ENCODE measurements at places on chromosomes 1 and 21.
A peak's percentile ranks its signal among the peaks of the same experiment; 100 is the strongest.

DNA sequence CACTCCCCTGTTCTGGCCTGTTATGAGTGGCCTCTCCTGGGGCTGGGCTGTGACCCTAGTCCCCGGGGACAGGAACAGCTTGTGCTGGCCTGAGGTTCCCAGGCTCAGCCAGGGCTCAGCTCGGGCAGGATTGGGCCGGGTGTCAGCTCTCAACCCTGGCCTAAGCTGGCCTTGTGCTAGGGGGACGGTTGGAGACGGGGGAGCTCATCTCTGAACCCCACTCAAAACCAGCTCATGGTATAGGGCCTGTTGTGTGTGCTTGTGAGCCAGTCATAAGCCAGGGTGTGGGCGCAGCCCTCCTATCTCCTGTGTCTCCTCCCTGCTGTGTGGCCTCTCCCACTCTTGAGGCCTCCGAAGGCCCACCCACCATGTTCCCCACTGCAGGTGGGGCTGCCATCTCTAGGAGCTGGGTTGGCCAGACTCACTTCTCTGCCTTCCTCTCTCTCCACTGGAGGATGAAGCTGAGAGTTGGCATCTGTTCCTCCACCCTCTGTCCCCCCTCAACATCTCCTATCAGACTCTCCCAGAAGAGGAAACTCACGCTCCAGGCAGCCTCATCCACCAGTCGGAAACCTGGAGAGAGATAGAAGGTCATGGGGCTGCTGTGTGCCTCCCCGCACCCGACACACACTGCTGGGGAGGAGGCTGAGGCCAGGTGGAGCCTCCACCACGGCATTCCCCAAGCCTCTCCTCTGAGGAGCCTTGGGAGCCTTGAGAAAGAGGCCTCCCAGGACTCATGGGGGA lies 1.4 kb downstream of the PEAR1 start:
- DNase-seq: peak; percentile 48

GRCh38 chr1:23913212-23913880 lies at the start of gene CNR2:
Gene CNR2 (minus strand): TSS chr1:23913362. CDS start chr1:23875617, 37,745 bp downstream.
- DNase-seq: no peak

DNA sequence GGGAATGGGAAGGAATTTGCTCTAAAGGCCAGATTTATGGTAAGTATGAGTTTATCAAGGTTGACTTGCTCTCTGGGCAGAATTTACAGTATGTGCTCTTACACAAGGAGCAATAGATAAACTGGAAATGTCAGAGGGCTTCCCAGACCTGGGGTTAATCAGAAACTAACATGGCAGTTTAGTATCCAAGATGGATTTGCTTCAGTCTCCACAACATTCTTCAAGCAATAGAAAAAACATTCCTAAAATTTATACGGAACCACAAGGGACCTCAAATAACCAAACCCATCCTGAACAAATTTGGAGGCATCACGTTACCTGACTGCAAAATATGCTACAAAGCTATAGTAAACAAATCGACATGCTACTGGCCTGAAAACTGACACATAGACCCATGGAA lies 606.7 kb upstream of the CHRM3 start:
- DNase-seq: no peak

DNA sequence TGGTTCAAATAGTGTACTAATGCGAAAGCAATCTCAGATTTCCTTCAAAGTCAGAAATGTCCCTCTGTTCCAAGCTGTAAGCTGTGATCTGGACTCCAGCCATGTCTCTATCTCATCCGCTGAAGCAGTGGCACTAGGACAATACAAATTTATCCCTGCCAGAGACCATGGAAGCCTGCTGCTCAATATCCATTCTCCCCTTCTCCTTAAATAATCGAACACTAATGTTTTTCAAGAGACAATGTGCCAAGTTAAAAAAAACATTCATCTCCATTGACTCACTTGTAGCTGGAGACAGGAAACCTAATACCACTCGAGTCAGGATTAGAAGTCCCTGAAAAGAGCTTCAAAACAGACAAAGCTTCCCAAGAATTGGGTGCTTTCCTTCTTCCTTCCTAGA lies 38.5 kb upstream of the PGBD5 start:
- no peak for DNase-seq

- no peak for DNase-seq
Measured at GRCh38 chr21:38188037-38188436, 68.8 kb upstream of the KCNJ15 start.

GRCh38 chr1:227894831-227895451 lies 52.8 kb downstream of the WNT9A start:
- no peak for DNase-seq

DNA sequence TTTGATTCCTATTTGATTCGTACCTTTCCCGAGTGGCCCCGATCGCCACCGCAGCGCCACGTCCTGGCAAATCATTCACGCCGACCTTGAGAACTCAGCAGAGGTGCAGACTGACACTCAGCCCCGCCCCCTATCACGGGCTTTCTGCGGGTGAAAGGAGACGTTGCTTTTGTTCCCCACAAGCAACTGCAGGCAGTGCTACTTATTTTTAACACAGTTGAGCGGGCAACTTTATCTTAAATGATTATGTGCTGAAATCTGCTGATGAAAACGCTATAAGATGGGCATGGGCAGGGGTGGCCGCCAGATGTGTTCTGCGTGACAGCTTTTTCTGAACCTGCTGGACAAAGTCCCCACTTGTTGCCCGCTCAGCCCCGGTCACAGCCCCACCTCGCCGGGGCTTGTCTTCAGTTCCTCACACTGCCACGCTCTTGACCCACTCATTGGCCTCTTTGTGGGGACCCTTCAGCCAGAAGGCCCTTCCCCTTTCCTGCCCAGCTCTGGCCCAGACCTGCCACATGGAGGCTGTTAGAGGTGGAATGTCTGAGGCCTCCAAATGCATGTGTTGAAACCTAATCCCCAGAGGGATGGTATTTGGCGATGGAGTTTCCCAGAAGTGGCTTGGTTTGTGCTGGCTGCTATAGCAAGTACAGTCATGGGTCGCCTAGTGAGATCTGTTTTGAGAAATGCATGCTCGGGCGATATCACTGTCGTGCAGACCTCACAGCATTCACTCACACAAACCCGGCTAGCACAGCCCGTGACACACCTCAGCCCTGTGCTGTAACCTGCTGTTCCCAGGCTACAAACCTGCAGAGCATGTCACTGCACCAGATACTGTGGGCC lies 15.7 kb upstream of the PDXK start:
- DNase-seq: peak; percentile 48

GRCh38 chr1:57835620-57836019 lies 411.8 kb upstream of the DAB1 start:
- DNase-seq: no peak

DNA sequence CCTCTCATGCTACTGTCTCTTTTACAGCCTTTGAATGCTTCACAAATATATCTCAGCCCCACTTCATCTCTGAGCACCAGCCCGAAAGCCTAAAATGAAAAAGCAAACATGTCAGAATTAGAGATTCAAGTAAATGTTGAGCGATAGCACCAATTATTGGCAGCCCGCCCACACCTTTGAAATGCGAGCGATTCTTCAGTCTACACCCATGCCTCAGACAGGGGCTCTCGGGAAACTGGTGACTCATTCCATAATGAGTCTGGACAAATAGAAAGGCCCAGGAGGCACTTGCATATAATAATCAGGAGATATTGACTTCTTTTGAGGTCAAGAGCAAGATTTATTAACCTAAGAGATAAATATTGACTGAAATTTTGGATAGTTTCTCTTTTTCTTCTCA lies 487.3 kb upstream of the PTBP2 start:
- no peak for DNase-seq

DNA sequence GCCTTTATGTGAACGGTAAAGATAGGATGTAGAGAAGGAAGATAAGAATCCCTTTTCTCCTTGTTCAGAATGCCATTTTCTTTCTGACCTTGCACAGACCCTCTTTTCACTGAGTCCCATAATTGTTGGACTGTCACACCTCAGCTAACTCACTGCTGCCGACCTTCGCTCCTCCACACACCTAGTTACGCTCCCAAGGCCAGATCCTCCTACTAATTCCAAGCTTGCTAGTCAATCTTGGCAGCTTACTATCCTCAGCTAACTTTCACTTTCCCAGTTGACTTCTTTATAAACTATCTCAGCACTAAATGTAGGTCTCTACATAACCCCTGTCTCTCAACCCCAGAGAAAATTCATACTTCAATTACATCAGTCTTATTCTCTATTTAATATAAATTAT lies 471.8 kb upstream of the PRMT6 start:
- DNase-seq: no peak

- DNase-seq: no peak
Measured at GRCh38 chr1:214588963-214589597, 13.9 kb upstream of the CENPF start.

DNA sequence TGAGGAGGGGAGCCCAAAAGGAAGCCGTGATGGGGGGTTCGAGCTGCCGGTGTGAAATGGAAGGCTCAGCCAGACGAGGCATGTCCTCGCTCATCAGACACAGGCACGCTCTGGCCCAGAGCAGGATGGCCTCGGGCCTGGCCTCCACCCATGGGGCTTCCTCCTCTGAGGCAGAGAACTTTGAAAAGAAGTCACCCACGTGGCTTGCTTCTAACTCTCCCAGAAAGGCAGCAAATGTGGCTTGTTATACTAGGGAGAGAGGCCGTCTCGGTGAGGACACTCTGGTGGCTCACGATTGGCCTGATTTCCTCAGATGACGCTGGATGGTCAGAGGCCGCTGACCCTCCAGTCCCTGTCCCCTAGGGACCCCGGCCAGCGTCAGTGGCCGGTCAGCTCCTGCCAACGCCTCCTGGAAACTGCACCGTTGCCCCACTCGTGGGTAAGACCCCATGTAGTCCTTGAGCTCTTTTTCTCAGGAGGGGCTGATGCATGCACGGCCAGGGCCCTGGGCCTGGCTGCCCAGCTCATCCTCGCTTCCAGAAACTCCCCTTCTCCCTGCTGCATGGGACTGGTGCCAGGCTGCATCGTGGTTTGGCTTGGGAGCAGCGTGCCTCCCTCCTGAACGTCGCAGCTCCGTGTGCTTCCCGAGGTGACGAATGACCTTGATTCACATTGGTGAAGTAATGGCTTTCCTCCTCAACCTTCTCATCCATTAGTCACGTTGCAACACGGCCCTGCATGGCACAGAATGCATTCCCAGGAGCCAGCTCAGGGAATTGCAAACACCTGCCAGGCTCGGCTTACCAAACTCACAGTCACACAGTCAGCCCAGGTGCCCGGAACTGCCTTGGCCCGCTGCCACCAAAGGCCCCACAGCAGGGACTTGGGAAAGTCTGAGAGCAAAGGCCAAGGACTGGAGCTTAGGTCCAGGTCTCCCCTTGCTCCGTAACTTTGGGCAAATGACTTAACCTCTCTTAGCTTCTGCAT lies 58.8 kb downstream of the TOMM20 start:
- no peak for DNase-seq
